ENCODE measurements at places on chromosomes 5 and 9.

- no peak for ATAC-seq
Measured at GRCh38 chr5:78533356-78533755, 115.2 kb downstream of the LHFPL2 start.

- no peak for ATAC-seq
Measured at GRCh38 chr5:154628685-154629084, 126.5 kb upstream of the LARP1 start.

DNA sequence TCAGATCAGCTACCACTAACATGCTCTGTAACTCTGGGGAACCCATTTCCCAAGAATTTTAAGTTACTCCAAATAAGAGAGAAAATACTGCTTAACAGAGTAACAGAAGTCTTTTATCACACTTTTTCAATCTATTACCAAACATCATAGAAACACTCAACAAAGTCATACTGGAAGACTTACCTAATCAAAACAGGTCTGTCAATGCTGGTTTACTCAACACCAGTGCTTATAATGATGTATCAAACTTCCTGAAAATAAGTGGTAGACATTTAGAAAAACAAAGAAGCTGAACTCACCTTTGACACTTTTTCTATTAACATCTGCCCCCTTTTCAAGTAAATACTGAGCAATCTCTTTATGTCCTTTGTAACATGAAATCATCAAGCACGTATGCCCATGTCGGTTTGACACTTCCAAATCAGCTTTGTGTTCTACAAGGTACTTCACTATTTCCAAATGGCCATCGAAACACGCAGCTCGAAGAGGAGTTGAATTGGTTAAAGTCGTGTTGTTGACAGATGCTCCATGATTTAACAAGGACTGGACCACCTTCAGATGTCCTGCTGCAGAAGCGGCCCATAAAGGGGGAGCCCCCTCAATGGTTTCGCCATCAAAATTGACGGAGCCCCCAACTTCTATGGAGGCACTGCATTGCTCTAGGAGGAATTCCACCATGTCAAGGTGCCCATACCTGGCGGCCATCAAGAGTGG is 1.8 kb downstream of the FEM1C start:
- ATAC-seq = no peak

- ATAC-seq = peak; percentile 4
Measured at GRCh38 chr5:132496631-132497487, 6.3 kb upstream of the IRF1 start.

DNA sequence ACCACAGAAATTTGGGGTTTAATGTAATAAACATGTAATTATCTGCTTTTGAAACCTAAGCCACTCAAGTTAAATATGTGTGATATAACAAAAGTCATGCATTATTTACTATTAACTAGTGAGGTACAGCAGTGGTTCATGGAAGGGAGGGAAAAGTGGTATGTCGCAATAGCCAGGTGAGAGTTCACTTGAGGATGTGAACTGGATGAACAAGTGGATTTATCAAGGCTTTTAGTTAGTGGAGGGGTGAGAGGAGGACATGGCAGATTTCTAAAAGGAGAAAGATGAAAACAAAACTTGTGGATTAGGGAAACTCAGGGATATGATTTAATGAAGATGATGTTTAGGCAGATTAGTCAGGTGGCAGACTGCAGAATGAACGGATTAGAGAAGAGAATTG is 141.3 kb upstream of the NFIB start:
- ATAC-seq = no peak

DNA sequence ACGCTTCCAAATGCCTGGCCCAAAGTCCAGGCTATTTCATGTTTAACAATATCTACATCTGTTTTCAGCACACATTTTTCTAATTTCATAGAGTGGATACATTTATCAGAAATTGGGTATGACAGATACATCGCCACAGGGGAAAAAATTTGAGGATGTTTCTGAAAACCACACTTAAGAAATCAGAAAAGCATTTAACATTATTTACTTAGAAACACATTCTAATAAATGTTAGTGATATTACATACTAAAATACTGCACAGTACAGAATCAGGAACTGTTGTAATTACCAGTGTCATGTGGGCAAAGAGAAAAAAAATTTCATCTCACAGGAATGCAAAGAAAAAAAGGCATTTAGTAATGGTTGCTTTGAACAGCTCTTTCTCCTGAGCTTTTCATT is 310.5 kb upstream of the KIF2A start:
- no peak for ATAC-seq

DNA sequence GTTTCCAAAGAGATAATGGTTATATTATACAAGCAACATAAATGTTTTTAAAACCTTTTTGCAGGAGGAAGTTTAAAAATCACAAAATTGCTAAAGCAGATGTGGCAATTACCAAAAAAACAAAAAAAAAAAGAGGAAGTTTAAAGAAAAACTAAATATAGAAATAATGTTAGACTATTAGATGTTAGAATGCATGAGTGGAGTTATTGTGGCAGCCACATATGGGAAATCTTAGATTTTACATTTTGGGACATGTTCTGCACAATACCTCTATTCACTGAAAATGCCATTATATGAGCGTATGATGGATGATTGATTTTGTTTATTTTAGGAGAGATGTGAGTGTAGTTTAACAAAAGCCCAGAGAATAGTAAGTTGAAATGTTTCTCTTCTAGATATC is 31.2 kb upstream of the DTWD2 start:
- ATAC-seq = no peak

DNA sequence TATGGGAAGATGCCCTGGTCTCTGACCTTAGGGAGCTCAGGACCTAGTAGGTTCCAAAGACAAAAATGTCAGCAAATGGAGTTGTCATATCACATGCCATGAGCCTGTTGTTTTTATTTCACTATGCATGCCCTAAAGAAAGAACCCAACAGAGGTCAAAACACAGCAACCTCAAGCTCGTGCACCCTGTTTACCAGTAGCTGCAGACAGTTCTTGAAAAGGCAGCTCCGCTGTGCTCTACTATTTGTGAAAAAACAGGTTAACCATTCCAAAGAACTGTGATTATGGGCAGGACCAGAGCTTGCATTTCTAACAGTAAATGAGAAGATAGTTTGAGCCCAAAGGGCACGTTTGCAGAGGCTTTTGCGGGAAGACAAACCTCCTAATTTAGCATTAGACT is 22.8 kb downstream of the ITK start:
- ATAC-seq = no peak

DNA sequence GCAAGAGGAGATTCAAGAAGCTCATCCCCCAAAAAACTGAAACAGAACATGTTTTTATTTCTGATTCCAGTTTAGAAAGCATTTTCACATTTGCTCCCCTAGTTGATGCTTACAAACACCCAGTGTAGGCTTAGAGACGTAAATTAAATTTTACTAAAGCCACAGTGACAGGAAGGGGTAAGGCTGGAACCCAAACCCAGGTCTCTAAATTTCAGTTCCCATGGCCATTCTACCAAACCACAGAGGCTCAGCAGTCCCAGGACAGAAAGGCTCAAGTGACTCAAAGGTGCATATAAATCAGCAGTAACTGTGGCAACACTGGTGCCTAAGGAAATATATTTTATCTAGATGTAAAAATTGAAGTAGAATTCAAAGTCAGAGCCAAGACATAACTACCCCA is 128.7 kb downstream of the CEP120 start:
- no peak for ATAC-seq

GRCh38 chr5:4233671-4234070 is 638.0 kb downstream of the IRX1 start:
- ATAC-seq = no peak

GRCh38 chr9:4842734-4843133 is 50.0 kb downstream of the RCL1 start:
- no peak for ATAC-seq

DNA sequence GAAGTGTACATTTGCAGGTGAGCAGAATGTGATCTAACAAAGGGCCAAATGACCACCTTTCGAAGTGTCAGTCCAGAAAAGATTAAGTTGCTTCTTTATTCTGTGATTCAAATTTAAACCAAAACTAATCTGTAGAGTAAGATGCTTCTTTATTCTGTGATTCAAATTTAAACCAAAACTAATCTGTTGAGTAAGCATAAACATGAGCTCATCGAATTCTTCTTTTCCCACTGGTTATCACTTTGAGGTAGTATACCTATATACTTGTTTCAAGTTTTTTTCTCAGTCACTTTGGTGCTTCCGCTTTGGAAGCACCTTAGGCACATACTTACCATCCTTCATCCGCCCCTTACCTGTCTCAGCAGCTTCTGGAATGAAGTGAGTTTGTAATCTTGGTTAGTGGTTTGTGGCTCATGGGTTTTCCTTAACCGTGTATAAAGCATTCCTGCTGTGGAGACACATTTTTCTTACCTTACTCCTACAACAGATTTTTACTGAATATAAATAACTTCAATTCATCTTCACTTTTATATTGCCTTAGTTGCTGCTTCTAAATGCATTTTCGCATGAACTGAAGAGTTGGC is 40.7 kb upstream of the CTXN3 start:
- no peak for ATAC-seq

DNA sequence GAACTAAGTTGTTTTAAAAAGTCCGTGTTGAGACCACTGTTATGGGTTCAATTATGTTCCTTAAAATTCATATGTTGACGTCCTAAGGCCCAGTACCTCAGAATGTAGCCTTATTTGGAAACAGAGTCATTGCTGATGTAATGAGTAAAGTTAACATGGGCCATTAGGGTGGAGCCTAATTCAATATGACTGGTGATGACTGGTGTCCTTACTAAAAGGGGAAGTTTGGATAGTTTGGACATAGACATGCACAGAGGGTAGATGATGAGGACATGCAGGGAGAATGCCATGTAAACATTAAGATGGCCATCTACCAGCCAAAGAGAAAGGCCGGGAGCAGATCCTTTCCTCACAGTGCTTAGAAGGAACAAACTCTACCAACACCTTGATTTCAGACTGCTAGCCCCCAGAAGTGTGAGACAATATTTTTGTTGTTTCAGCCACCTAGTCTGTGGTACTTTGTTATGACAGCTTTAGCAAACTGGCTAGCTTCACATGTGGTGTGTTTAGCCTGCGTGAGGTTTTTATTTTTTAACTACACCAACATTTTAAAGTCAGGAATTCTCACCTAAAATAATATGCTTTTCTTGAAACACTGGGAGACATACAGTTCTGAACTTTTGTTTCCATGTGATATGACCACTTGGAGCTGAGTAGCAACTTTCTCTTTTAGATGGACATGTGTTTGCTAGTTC is 135.3 kb downstream of the YIPF5 start:
- ATAC-seq = no peak

GRCh38 chr5:157350939-157351801 is 85.2 kb downstream of the CYFIP2 start:
- ATAC-seq = peak; percentile 88

DNA sequence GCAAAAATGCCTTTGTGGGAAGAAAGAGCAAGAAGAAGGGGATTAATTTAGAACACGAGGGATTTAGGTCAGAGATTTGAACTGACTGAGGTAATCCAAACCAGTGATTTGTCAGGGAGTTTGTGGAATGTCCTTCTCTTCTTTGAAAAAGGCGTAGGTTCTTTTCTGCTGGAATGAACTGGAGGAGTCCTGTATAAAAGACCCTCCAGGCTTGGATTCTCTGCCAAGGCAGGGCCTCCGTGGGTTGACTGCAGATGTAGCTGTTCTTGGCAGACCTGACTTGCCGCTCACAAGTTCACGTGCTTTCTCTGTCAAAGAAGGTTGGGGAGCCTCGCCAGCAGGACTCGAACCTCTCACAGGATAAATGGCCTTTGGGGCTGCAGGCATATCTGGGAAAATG is 62.8 kb upstream of the STC2 start:
- no peak for ATAC-seq

DNA sequence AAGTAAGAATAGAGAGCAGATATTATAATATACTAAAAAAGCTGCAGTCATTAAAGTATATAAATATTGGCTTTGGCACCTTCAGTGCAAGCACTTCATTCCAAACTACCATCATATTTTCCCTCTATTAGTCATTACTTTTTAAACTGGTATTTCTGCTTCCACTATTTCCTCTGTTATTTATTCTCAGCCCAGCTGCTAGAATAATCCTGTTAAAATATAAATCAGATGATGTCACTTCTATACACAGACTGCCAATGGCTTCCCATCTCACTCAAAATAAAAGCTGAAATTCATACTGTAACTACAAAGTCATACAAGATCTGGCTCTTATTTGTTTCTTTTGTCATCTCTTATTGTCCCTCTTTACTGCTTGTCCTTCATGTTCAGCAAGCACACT is 432.9 kb downstream of the TLE4 start:
- no peak for ATAC-seq

DNA sequence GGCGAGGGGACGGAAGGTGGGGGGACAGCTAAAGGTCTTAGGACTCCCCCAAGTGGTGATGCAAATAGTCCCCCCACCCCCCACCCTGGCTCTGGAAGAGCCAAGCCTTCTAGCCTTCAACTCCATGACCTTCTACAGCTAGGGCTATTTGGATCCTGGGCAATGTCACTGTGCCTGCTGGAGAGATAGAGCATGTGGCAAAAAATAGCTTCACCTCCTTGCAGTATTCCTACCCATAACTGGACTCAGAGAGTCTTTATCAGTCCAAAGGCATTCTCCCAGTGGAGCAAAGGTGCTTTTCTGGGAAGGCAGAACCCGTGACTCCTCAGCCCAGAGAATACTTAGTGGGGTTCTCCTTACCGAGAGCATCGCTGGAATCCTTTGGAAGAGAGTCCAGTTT is 48.9 kb upstream of the PPARGC1B start:
- ATAC-seq = no peak

DNA sequence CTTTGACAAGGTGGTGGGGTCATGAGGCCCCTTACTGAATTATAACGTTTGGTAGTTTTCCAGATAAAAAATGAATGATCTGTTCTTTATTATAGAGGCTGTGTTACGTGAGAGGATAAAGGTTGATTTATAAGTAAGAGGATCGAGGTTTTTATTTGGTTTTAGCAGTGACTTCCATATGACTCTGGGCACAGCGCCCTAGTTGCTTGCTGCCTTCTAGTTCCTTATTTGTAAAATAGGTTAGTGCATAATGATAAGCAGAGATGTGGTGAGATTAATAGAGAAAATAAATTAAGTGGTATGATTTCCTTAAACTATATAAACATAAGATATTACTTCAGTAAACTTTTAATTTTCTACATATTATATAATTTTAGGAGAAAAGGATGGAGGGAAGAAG is 29.8 kb downstream of the MRRF start:
- no peak for ATAC-seq

DNA sequence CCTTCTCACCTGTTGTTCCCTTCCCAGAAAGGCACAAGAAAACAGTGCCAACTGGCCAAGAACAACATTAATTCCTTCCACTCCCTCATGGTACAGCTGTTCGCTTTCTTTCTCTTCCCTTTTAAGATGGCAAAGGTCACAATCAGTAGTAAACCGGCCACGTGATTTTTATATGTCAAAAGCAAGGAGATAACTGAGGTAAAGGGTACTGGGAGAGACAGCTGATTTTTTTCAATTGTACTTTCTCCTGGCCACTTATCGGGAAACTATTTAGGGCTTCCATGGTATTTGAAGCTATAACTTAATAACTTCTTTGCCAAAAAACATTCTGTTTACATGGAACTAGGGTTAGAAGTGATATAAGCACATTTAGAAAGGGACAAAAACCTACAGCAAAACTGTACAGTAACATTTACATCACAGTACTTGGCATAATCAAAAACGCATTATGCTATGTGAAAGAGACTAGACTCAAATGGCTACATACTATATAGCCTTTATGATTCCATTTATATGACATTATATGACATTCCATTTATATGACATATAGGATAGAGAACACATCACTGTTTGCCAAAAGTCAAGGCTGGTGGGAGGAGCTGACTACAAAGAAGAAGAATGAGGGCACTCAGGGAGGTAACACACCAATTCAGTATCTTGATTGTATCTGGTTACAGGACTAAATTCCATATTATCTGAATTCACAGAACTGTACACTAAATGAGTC is 24.8 kb downstream of the PLPP1 start:
- ATAC-seq = no peak

Data from activated CD4-positive, CD25-positive, alpha-beta regulatory T cell treated with anti-CD3 and anti-CD28 coated beads, Interleukin-2, amount 50 U/mL, for 24 hours (primary cell).